Activated CD8-positive, alpha-beta memory T cell treated with anti-CD3 and anti-CD28 coated beads for 1 hour (primary cell): ENCODE measurements at places on chromosomes 5 and 9.

GRCh38 chr5:139481122-139481533 lies 1.4 kb downstream of the STING1 start:
- no peak for DNase-seq

DNA sequence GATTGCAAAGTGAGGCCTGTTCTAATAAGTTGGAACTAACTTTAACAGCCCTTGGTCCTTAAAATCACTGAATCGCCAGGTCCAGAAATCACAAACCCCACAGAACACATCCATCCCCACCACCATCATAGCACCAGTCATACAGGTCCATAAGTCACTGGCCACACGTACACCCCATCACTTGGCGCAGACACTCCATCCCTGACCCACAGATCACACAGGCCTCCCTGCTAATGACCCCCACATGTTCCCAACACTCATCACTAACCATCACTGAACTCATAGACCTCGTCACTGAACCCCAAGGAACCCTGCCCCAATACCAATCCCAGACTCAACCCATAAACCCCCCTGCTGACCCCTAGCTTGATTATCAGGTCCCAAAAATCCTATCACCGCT lies 41.2 kb upstream of the ZNF300 start:
- DNase-seq, result no peak

- peak; percentile 36 for DNase-seq
Observed at GRCh38 chr5:170338933-170339779, 41.6 kb upstream of the LCP2 start.

- no peak for DNase-seq
Observed at GRCh38 chr9:70468291-70468690, 53.8 kb upstream of the KLF9 start.

DNA sequence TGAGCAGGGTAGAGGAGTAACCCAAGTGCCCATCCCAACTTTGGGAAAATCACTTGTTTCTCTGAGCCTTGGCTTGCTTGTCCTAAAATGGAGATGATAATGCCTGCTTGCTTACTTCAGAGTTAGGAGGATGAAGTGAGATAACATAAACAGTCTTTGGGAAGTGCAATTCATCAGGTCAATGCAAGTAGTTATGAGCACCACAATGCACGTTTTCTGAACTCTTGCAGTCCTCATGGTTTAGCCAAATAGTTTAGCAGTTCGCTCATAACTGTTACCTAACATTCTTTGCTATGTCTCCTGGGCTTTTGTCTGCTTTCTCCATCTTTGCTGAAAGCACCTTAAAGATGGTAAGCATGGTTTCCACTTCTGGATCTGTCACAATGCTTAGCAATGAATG lies 270.0 kb downstream of the ADAMTSL1 start:
- no peak for DNase-seq

DNA sequence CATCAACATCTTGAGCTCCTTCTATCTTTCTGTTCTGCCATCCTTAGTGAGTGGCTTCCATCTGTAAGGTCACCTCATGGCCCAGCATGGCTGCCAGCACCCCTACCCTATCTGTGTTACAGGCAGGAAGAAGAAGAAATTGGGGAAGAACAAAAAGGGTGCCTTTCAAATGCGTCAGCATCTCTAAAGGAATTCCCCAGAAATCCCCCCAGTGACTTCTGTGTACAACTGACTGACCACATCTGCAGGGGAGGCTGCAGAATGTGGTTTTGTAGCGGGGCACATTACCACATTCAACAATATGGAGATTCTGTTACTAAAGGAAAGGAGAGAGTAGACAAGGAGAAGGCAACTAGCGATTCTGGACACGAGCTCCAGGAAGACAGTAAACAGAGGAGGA lies 40.1 kb downstream of the ALG2 start:
- no peak for DNase-seq

DNA sequence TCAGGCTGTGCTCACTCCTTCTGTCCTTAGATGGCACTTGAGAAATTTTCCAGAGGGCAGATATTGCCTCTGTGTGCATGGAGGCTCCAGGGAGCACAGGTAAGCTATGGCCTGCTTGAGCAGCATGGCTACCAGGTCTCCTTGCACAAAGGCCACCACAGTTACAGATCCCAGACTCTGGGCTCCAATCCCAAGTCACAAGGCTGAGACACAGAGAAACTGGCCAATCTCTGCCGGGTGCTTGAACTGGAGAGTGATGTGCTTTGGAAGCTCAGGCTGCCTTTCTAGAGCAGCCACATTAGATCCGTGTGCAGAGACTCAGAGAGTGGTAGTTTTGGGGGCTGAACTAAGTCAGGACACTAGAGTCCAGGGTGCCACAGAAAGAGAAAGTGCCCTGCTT lies 145.7 kb downstream of the SEMA6A start:
- no peak for DNase-seq

GRCh38 chr5:2746561-2747032 lies 4.9 kb downstream of the IRX2 start:
- DNase-seq, result no peak

DNA sequence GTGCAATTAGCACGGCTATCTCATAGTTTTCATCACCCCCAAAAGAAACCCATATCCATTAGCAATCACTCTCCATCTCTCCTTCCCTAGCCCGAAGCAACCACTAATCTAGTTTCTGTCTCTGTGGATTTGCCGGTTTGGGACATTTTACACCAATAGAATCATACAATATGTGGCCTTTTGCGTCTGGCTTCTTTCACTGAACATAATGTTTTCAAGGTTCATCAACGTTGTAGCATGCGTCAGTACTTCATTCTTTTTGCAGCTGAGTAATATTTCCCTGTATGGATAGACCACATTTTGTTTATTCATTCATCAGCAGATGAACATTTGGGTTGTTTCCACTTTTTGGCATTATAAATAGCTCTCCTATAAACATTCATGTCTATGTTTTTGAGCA lies 75.4 kb upstream of the TBC1D2 start:
- no peak for DNase-seq

- DNase-seq, result no peak
Observed at GRCh38 chr9:133914442-133915342, 77.4 kb downstream of the VAV2 start.

GRCh38 chr9:111005746-111006470 lies 32.4 kb downstream of the LPAR1 start:
- DNase-seq, result no peak

- no peak for DNase-seq
Observed at GRCh38 chr5:127936439-127936972, 147.1 kb upstream of the SLC12A2 start.

- no peak for DNase-seq
Observed at GRCh38 chr9:136659861-136660784, 2.6 kb upstream of the EGFL7 start.

- no peak for DNase-seq
Observed at GRCh38 chr5:178587763-178588611, 2.2 kb downstream of the COL23A1 start.

- no peak for DNase-seq
Observed at GRCh38 chr5:171157276-171157675, 151.8 kb upstream of the TLX3 start.

- DNase-seq, result no peak
Observed at GRCh38 chr9:115374724-115375268, 256.8 kb upstream of the TNC start.

- no peak for DNase-seq
Observed at GRCh38 chr5:129963359-129963758, 59.1 kb downstream of the CHSY3 start.

- no peak for DNase-seq
Observed at GRCh38 chr9:127133739-127134167, 11.3 kb upstream of the ANGPTL2 start.

GRCh38 chr5:87899208-87899661 lies 369.4 kb downstream of the TMEM161B start:
- DNase-seq, result no peak

- peak; percentile 8 for DNase-seq
Observed at GRCh38 chr9:110183208-110184145, 24.5 kb downstream of the C9orf152 start.

DNA sequence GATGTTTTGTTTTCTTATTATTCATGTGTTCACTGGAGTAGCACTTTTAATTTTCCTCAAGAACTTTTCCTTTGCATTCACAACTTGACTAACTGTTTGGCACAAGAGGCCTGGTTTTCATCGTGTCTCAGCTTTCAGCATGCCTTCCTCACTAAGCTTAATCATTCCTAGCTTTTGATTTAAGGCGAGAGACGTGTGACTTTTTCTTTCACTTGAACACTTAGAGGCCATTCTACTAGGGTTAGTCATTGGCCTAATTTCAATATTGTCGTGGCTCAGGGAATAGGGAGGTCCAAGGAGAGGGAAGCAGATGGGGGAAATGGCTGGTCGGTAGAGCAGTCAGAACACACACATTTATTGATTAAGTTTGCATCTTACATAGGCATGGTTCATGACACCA lies 94.0 kb downstream of the ZNF462 start:
- DNase-seq, result no peak

GRCh38 chr5:158739951-158740757 lies 359.6 kb downstream of the EBF1 start:
- no peak for DNase-seq
